NCI-H2081 (cell line): ENCODE measurements at places on chromosomes 5 and 9.

DNA sequence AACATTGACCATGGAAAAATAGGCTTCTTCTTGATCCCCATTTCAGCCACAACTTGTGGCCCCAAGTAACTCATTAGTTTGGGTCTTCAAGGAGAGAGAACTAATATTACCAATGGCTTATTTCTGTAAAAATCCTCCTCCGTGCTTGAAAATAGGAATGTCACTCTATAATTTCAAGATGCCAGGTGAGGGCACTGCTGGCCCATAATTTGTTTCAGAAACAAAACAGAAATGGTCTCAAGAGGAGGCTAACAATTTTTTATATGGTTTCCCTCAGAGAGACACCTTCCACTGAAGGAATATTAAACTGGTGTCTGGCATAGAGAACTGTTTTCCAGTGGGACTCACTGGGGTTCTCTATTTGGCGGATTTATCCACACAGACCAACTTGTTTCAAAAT lies 437.0 kb upstream of the TRPC7 start:
- DNase-seq: no peak

DNA sequence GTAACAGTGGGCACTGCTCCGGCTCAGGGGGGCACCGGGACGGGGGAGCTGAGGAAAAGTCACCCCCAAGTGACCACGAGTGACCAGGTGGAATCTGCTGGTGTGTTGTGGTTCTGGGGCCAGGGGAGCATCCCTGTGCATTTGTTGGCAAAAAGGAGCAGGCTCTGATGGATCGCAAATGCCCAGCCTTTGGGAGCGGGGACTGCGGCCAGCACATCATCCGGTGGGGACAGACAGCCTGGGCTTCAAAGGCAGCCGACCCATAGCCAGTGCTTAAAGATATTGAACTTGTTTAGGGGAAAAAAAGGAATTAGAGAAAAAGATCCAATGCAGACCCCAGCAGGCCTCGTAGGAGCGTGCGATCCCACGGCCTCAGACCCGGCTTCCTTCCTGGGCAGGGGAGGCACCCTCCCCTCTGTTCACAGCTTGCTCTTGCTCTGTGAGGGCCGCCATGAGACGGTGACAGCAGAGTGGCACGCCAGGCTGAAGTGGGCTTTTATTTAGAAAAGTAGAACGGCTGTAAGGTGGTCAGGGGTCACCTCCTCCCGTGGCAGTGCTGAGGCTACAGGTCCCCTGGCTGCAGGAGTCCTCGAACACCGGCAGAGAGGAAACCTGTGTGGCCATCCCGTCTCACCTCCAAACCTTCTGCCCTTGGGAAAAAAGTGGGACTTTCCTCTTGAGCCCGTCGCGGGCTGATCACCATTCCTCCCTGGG lies 41.2 kb downstream of the COL5A1 start:
- no peak for DNase-seq

GRCh38 chr9:69697475-69697874 lies 25.3 kb upstream of the APBA1 start:
- no peak for DNase-seq

DNA sequence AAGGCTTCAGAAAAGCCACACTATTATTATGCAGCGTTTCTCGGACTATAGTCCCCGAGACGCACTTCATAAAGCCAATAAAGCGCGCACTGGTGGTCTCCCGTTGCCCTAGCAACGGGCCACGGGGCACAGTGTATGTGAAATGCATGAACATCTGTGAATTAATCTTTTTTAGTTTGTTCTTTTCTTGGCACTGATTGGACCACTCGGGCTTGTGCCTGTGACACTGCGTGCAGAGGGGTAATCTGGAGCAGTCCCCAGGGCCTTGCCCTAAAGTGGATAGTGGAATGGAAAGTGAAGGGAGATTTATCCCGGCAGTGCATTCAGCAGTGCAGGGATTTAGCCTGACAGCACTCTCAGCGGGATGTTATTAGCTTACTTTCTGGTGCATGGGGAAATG lies 92.1 kb downstream of the TLE4 start:
- no peak for DNase-seq

DNA sequence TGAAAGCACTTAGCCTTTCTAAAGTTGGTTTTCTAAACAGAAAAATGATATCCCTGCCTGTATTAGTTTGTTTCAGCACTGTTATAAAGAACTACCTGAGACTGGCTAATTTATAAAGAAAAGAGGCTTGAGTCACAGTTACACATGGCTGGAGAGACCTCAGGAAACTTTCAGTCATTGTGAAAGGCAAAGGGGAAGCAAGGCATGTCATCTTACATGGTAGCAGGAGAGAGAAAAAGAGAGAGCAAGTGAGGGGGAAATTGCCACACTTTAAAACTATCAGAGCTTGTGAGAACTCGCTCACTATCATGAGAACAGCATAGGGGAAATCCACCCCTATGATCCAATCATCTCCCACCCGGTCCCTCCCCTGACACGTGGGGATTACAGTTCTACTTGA lies 64.9 kb downstream of the FAM170A start:
- DNase-seq: no peak

DNA sequence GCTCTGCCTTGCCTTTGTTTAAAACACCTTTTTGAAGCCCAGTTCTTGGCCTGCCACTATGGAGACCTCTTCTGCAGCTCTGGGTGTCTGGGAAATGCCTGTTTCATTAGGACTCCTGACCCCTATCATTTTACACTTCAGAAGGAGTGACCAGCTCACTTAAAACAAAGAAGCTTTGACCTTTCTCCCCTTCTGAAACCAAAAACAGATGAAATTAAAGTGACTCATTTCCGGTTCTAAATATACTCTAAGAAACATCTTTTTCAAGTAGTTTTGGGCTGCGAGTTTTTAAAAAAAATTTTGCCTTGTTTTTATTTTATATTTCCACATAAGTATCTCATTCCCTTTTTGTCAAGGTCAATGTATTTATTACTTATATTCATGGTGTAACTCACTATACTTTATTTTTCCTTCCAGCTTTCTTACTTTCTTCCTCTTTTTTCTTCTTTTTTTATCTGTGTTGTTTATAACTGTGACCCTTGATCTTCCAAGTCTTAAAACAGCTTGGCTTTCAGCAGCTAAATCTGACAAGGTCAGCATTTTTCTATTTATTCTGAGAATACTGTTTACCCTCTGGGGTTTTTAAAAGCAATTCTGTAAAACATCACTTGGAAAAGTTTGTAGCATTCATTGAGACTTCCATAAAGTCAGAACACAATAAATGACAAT lies 672.9 kb downstream of the NR2F1-AS1 start:
- DNase-seq: no peak

GRCh38 chr5:77629509-77630113 lies 8.9 kb downstream of the OTP start:
- DNase-seq: no peak

GRCh38 chr9:79769476-79770275 lies 197.9 kb downstream of the TLE4 start:
- DNase-seq: no peak

- DNase-seq: no peak
Measured at GRCh38 chr9:89185980-89186379, 7.4 kb upstream of the SHC3 start.

- no peak for DNase-seq
Measured at GRCh38 chr5:122202952-122203351, 73.6 kb downstream of the ZNF474 start.

- no peak for DNase-seq
Measured at GRCh38 chr9:82367016-82367415, 378.4 kb downstream of the SPATA31D1 start.

- DNase-seq: peak; percentile 51
Measured at GRCh38 chr9:31839273-31839672, 545.2 kb upstream of the ACO1 start.

- DNase-seq: peak; percentile 63
Measured at GRCh38 chr9:76905791-76906646, at the start of gene PRUNE2. Gene PRUNE2 (minus strand): TSS chr9:76906114. CDS start chr9:76905963, 151 bp downstream.

GRCh38 chr9:93397661-93398373 lies 53.7 kb upstream of the FAM120A start:
- DNase-seq: no peak

GRCh38 chr5:61344187-61344944 lies 12.3 kb downstream of the ZSWIM6 start:
- DNase-seq: no peak

DNA sequence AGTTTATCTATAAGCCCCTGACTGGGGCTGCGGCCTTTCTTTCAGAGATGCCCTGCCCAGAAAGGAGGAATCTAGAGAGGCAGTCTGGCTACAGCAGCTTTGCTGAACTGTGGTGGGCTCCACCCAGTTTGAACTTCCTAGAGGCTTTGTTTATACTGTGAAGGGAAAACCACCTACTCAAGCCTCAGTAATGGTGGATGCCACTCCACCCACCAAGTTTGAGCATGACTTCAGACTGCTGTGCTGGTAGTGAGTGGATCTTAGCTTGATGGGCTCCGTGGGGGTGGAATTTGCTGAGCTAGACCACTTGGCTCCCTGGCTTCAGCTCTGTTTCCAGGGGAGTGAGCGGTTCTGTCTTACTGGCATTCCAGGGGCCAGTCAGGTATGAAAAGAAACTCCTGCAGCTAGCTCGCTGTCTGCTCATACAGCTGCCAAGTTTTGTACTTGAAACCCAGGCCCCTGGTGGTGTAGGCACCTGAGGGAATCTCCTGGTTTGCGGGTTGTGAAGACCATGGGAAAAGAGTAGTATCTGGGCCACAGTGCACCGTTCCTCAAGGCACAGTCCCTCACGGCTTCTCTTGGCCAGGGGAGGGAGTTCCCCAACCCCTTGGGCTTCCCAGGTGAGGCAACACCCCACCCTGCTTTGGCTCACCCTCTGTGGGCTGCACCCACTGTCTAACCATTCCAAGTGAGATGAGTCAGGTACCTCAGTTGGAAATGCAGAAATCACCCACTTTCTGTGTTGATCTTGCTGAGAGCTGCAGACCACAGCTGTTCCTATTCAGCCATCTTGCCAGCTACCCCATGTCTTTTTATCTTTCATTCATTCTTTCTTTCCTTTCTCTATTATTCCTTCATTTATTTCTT lies 211.8 kb upstream of the C9orf72 start:
- no peak for DNase-seq

DNA sequence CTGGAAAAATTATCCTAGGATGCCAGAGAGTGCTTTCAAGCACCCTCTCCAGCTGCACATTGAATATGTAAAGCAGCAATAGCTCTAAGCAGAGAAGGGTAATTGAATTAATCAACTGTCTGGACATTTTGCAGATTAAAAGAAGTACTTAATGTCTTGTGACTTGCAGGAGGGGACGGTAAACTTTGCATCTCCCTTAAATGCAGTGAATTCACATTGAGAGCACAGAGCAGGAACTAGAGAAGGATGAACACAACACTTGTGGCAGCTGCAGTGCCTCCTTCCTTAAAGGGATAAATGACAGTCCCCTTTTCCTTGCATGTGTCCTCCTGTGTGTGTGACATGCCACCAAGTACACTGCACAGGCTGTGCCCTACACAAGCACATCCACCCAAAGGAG lies 7.4 kb upstream of the CDK5RAP2 start:
- no peak for DNase-seq

GRCh38 chr5:111998871-111999270 lies 241.9 kb upstream of the NREP start:
- no peak for DNase-seq

DNA sequence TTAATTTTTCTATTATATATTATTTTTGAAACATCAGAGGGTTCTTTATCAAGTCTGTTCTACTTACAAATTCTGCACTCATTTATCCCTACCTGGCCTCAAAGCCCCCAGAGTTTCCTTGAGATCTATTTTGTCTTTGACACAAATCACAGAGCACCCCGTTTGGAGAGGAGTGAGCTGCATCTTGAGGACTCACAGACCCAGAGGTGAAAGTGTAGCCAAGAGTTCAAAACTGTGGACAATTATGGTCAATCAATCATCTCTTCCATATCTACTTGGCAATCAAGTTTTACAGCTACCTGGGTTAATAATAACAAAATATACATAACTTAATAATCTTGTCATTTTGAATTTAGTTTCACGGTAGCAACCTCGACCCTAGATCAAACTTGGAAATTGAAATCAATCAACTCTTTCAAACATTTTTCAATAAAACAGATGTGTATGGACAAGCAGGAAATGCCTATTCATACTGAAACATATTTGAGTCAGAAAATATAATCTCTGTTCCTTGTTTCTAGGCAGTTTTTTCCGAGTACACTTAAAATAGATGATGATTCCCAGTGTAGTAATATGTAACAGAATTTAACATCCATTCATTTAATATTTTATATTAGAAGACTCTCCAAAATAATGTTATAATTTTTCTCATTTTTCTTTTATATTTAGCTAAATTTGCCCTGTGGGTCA lies 13.7 kb upstream of the SYK start:
- DNase-seq: no peak

DNA sequence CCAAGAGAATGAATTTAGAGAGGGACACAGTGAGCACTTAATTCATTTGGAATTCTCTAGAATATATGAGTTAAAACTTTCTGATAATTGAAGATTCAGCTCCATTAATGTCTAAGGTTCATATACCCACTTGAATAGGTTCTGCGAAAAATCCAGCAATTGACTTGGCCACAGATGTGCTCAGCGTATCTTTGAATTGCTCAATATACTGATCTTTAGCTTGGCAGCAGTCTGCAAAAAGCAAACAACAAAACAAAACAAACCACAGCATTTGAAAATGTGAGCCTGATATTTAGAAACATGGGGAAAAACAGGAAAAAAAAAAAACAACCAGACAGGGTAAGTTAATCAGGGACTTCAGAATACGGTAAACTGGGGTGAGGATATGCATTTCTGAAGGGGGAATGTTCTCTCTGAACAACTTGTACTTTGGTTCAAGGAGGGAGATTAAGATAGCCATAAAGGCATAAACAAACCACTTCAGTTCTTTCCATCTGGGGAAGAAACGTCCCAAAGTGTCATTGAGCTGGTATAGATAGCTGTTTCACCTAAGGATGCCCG lies 21.4 kb downstream of the AGXT2 start:
- DNase-seq: no peak

- no peak for DNase-seq
Measured at GRCh38 chr5:167798448-167798847, 493.0 kb upstream of the WWC1 start.

- no peak for DNase-seq
Measured at GRCh38 chr5:122141751-122142150, 12.4 kb downstream of the ZNF474 start.

DNA sequence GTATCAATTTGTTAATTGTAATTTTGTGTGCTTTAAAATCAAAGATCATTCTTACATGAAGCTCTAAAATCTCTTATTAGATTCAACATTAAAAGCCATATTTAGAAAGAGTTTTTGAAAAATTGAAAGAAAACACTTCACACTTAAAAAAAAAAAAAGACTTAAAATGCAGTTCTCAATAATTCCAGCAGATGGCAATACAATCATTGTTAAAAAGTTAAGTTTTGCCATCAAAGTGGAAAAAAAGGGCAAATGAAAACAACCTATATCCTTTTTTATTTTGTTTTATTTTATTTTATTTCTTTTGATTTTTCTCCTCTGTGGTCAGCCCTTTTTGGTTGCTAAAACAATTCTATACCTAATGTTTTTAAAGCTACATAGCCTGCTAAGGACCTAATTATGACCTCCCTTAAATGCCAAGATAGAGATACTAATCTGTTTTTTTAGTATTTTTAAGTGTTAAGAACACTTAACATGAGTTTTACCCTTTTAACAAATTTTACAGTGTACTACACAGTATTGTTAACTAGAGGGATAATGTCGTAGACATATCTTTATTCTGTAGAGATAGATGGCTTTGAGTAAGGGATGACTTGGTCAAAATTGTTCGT lies 154.2 kb upstream of the DAB2 start:
- DNase-seq: peak; percentile 22

GRCh38 chr5:60856066-60856465 lies 12.0 kb upstream of the ELOVL7 start:
- DNase-seq: no peak
